ENCODE measurements at places on chromosomes 3 and 15.
A peak's percentile ranks its signal among the peaks of the same experiment; 100 is the strongest.

- no peak for ATAC-seq
Measured at GRCh38 chr3:85838921-85839320, 880.1 kb downstream of the CADM2 start.

DNA sequence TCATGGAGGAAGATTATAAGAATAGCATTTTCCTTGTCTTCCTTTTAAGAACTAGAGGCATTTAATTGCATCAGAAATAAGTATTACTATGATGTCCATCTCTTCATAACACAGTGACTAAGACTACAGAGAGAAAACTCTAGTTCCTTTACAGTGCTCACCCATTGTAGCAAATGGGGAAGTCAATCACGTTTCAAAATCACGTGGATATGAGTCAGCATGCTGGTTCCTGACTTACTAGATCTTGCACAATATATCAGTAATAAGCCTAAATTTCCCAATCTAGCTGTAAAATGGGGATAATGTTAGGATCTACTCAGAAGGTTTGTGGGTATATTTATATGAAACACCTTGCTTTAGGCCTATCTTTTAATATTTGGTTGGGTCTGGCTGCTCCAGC is 254.8 kb upstream of the EOMES start:
- ATAC-seq: no peak

DNA sequence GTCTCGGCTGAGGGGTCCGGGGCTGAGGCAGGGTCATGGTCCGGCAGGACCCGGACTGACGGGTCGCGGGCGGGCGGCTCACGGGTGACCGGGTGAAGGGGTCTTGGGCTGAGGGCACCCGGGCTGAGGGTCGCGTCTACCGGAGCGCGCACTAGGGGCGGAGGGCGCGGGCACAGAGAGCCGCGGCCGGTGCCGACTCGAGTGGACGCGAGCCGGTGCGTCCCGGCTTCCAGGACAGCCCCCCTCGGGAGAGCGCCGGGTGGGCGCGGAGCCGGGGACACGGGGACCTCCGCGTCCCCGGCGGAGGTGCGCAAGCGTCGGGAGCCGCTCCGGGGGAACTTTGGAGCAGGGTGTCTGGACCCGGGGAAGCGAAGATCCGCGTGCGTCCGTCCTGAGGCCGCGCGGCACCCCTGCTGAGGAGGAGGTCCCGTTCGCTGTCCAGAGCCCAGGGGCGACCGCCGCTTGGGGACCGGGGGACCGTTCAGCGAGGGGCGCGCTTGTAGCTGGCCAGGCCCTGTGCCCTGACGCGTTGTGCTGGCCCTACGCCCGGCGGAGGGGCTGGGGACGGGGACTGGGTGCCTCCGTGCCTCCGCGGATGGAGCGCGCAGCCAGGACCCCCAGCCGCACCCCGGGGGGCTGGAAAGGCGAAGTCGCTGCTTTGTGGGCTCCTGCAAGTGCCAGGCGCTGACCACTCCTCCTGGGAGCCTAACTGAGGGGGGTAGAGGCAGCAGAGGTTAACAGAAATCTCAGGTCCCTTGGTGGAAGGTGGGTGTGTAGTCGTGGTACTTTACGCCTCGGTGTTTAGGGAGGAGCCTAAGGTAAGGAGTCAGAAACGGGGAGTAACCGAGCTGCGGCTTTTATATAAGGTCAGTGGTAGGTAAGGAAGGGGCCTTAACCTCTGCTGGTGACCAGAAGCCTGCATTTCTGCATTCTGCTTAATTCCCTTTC is at the start of gene PPARG:
PPARG (plus strand) TSS at position 889 of the 948 bp plus-strand sequence. CDS start 90,642 bp downstream, outside the sequence.
- peak; percentile 27 for ATAC-seq

DNA sequence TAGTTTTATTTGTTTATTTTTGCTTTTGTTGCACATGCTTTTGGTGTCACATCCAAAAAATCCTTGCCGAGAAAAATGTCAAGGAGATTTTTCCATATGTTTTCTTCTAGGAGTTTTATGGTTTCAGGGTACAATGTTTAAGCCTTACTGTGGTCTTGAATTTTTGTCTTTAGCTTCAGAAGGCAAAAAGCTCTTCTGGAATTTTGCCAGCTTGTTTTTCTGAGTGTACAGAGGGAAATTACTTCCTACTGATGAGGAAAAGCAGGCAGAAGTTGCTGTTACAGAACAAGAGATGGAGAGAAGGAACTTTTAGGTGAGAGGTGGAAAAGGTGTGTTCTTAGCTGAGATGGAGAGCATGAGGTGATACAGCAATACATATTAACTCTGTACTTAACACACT is 59.6 kb downstream of the UBE2E2 start:
- no peak for ATAC-seq

GRCh38 chr3:187064210-187065115 is 74.8 kb downstream of the RPL39L start:
- no peak for ATAC-seq

- no peak for ATAC-seq
Measured at GRCh38 chr3:136192831-136193230, 3.3 kb downstream of the MSL2 start.

- ATAC-seq: no peak
Measured at GRCh38 chr3:181459516-181459915, 252.2 kb upstream of the SOX2 start.

- peak; percentile 27 for ATAC-seq
Measured at GRCh38 chr3:183513046-183513706, 42.3 kb downstream of the KLHL6 start.

GRCh38 chr15:51315726-51316125 is 22.7 kb downstream of the CYP19A1 start:
- ATAC-seq: no peak

DNA sequence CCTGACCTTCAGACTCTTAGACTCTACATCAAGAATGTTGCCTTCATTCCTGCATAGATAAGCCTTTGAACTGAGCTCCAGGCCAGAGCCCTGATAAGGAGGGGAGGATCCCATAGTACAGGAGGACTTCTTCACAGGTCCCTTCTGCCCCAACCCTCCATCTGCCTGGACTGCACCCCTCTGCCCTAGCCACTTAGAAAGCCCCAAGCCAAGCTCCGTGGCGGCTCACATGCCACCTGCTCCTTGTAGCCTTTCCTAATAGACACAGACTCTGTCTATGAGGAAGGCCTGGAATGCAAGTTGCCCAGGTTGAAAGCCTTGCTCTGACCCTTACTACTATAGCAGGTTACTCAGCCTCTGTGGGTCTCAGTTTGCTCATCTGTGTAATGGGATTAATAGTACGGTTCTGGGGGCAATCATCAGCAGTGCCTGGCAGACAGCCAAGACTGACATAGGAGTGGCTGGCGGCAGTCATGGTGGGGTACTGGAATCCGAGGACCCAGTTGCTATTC is 11.6 kb downstream of the PCSK6 start:
- ATAC-seq: no peak
